Diencephalon (tissue), 1 donor: ENCODE measurements at places on chromosomes 3 and 15. TPM values are rescaled to one million over a fixed set of nuclear protein-coding genes. Genes with fewer than 3 reads are reported as not detected.

MME gene
- total RNA-seq, result 9.7 TPM

CHRD gene
- total RNA-seq, result 6.0 TPM

CYP19A1 gene
- total RNA-seq, result 7.2 TPM

ZPLD1 gene
- 0.46 TPM for total RNA-seq

SLC22A13 gene
- 0.69 TPM for total RNA-seq

GOLGA6L7 gene
- not detected for total RNA-seq

AMOTL2 gene
- total RNA-seq, result 42.9 TPM

IL17RB gene
- total RNA-seq, result 9.0 TPM

CAND2 gene
- 16.8 TPM for total RNA-seq

EAF2 gene
- 11.3 TPM for total RNA-seq

GOLGA8T gene
- 0.69 TPM for total RNA-seq

CTDSPL gene
- 16.6 TPM for total RNA-seq

C3orf18 gene
- total RNA-seq, result 28.1 TPM

SAMD7 gene
- not detected for total RNA-seq

GOLGA6D gene
- not detected for total RNA-seq

MESP2 gene
- 0.92 TPM for total RNA-seq

C3orf33 gene
- total RNA-seq, result 15.9 TPM

GASK1A gene
- 9.9 TPM for total RNA-seq

ANKRD34C gene
- total RNA-seq, result 0.92 TPM

PLD1 gene
- total RNA-seq, result 7.2 TPM

VWA5B2 gene
- total RNA-seq, result 3.9 TPM

BCHE gene
- total RNA-seq, result 38.1 TPM

STAC gene
- 13.8 TPM for total RNA-seq

SAMMSON gene
- total RNA-seq, result 0.23 TPM

LSAMP gene
- total RNA-seq, result 118 TPM

SLC28A1 gene
- total RNA-seq, result 0.23 TPM

NOX5 gene
- total RNA-seq, result 0.23 TPM

ZNF860 gene
- total RNA-seq, result 6.7 TPM

WDR93 gene
- total RNA-seq, result 2.1 TPM

GNAT1 gene
- not detected for total RNA-seq

SLC24A5 gene
- 0.92 TPM for total RNA-seq

ATXN7 gene
- total RNA-seq, result 12.2 TPM

PDZRN3 gene
- 35.5 TPM for total RNA-seq

HTR3E gene
- total RNA-seq, result not detected

ADAM10 gene
- total RNA-seq, result 66.2 TPM

DLL4 gene
- 5.1 TPM for total RNA-seq

MUC4 gene
- 0.46 TPM for total RNA-seq

XPC gene
- 18.9 TPM for total RNA-seq

CFAP92 gene
- 6.5 TPM for total RNA-seq

APEH gene
- 75.2 TPM for total RNA-seq

APH1B gene
- total RNA-seq, result 21.2 TPM

PSTPIP1 gene
- 0.23 TPM for total RNA-seq

TRH gene
- 29.1 TPM for total RNA-seq

PML gene
- 9.0 TPM for total RNA-seq

ZNF662 gene
- 16.6 TPM for total RNA-seq

SI gene
- total RNA-seq, result under 0.01 TPM

NGRN gene
- 190 TPM for total RNA-seq

CADM2 gene
- total RNA-seq, result 172 TPM

SEMA3B gene
- 2.8 TPM for total RNA-seq

ONECUT1 gene
- 4.6 TPM for total RNA-seq

C15orf39 gene
- total RNA-seq, result 1.8 TPM

P3H2 gene
- 2.3 TPM for total RNA-seq

OSTN gene
- total RNA-seq, result 0.92 TPM

AADACL2 gene
- total RNA-seq, result not detected

BNC1 gene
- not detected for total RNA-seq

ANKRD63 gene
- 2.3 TPM for total RNA-seq

PLSCR5 gene
- 3.0 TPM for total RNA-seq

PLCD1 gene
- total RNA-seq, result 7.6 TPM
